Activated CD4-positive, alpha-beta T cell treated with anti-CD3 and anti-CD28 coated beads for 48 hours (primary cell): ENCODE measurements at places on chromosomes 5 and 9.

DNA sequence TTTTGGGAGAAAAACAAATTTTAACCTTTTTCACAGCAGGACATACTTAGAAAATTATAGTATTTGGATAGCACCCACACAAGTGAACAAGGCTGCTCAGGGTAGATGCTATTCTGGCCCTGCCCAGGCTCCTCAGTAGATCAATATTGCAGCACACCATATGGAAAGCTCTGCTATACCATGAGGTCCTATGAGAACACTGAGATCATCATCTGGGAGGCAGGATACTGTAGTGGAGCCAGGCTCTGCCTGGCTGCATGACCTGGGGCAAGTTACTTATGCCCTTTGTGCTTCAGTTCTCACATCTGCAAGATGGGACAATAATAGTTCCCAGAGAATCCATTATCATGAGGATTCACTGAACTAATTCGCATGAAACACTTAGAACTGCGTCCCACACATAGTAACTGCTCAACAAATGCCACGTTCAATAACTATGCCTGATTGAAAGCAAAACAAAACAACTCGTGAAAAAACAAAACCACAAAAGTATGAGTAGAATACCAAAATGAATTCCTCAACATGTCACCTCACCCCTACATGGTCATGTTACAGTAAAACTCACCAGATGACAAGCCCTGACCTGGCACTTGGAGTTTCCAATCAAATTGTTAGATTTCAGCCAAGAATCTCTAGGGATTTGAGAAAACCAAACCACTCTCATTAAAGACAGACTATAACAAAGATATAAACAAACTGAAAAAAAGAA lies 31.9 kb downstream of the ARSB start:
- no peak for DNase-seq

DNA sequence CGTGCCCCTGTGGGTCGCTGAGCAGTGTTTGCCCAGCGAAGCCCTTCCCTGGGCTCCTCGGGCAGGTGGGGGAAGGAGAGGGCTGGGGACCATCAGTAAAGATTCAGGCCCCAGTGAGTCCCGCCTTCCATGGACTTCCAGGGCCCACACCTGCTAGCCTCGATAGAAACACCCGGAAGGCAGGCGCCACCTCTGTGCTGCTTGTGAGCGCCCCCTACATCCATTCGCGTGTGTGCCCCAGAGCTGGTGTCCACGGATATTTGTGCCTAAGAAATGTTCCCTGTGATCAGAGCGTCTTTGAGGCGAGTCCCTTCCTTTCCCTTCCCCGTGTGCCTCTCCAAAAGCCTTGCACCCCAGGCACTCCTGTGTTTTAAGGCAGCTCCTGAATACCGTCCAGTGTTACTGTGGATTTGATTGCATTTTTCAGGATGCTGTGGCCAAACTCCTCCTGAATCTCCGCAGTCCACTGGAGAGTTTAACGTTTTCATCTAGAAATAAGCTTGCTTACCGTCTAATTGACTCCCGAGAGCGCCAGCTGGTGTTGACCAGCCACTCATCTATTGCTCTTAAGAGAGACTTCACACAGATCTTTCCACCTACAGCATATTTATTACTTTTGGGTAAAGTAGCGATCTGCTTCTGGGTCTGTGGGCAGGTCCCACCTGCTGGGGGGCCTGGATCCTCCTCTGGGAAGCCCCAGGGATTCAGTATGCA lies 101.4 kb downstream of the COL5A1 start:
- no peak for DNase-seq

GRCh38 chr9:93664549-93665120 lies 88.3 kb downstream of the PHF2 start:
- no peak for DNase-seq

DNA sequence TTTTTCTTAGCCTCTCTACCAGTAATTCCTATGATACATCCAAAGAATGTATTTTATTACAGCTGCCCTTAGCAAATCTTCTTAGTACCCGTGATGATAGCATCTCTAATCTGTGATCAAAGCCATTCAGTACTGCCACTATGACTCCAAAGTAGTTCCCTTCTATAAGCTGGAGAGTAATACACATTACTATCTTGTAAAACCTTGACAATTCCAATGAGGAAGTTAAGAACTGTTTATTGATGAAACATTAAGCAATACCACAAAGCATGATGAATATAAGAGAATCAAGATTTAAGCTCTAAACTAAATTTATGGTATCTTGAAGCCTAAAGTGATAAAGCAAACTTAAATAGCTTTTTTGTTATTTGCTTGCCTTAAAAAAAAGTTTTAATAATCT lies 86.1 kb downstream of the SMIM23 start:
- no peak for DNase-seq

GRCh38 chr9:35108946-35109575 lies 6.1 kb upstream of the STOML2 start:
- no peak for DNase-seq

DNA sequence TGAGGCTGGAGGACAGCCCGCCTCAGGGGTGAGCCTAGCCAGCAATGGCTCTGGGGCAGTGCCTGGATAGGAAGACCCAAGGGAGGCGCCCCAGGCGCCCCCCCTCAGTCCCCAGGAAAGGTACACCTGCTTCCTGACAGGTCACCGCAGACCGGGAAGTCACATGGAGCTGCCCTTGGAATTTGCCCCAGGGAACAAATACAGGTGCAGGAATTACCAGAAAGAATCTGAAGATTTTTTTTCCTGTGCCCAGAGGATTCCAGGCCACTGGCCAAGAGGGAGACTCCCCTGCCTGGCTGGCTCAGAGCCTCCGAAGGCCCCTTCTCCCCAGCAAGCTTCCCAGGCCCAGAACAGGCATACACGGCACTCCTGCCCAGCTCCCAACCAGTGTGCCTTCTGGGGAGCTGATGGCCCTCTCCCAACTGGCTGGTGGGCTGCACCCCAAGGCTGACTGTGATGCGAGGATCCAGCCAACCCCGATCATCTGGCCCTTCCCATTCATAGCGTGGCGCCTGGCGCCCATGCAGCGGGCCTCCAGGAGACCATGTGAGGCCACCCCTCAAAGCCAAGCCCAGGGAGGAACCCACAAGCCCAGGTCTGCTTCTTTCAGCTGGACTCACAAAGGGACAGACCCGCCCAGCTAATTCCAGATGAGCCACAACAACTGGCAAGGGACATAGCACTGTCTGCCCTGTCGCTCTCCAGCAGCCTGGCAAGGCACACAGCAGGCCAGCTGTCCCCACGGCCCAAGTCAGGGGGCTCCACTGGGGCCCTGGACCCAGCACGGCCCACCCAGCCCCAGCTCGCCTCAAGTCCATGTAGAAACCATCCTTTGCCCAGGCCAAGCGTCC lies 2.3 kb downstream of the TPRN start:
- DNase-seq = no peak

- no peak for DNase-seq
Measured at GRCh38 chr5:40988746-40989510, 79.6 kb downstream of the C7 start.

GRCh38 chr9:83142389-83142788 lies 79.4 kb upstream of the RASEF start:
- no peak for DNase-seq

DNA sequence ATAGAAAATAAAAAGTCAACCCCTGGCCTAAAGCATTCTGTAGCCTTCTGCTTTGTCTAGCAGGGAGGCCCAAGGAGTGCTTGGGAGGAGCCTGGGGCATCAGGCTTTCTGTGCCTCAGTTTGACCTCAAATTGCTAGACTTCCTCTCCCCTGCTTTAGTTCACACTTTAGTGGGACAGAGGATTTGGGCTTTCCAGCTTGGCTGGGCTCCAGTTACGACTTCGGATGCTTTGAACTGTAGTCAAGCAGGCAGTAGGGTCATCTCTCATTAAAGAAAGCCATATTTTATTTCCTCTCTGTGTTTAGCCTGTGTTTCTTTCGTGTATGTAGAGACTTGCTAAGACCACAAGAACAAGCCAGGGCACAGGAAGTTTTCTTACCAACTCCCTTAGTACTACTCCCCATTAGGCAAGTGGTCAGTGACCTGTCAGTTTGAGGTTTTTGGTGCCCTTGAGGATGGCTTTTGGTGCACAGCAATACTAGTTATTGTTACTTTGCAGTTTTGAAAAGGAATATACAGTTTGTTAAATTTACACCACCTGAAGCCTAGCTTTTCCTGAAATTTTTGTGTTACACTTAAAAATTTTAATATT lies 334.7 kb downstream of the NDUFS4 start:
- no peak for DNase-seq

- DNase-seq = no peak
Measured at GRCh38 chr9:102499468-102499867, 495.7 kb upstream of the CYLC2 start.

- DNase-seq = no peak
Measured at GRCh38 chr5:145903113-145903512, 30.3 kb upstream of the GRXCR2 start.

DNA sequence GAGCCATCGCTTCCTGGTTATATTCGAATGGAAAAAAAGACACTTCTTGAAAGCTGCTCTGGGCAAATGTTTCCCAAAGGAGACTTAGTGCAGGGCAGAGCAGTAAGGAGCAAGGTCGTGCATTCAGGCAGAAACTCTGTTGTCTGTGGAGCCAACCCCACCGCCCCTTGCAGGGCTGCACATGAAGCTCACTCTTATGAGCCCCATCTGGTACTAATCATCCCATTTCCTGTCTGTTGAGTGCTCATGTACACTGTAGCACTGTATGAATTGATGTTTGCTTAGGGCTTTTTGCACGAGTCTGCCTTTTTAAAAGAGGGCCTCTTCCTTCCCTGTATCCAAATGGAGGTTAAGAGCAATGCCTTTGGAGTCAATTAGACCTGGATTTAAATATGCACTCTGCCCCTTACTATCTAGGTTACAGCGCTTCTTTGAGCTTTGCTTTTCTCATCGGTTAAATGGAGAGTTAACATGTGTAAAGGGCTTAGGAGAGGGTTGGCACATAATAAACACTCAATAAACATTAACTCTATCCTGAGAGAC lies 25.4 kb downstream of the HMHB1 start:
- no peak for DNase-seq

- no peak for DNase-seq
Measured at GRCh38 chr5:143585970-143586369, 182.5 kb upstream of the NR3C1 start.

DNA sequence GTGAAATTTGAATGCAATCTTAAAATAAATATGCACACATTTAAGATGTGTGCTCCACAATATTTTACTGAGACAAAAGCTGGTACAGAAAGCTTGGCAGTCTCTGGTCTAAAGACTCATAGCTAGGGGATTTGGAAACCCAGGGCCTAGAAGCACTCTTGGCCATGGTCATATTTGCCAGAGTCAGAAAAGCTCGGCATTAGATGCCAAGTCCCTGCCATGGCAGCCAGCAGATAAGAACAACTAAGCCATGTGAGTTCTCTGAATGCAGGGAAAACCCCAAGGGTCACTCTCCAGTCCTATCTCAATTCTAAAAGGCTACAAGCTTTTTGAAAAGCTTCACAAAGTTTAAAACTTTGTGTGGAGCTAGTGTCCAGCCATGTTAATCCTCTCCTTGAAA lies 119.5 kb downstream of the FAM114A2 start:
- DNase-seq = no peak

DNA sequence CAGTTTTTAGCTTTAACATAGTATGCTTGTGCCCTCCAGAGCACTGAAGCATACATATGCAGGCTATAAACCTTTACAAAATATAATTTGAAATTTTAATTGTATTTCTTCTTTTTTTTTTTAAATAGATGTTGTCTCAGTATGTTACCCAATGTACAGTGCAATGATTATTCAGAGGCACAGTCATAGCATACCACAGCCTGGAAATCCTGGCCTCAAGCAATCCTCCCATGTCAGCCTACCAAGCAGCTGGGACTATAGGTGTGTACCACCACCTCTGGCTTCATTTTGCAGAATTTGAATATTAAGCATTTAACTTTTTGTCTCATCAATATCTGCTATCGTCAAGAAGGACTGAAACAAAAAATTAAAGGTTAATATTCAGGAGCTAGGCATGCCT lies 16.9 kb upstream of the ZNF782 start:
- DNase-seq = no peak

- DNase-seq = no peak
Measured at GRCh38 chr5:131812371-131813160, 15.7 kb upstream of the FNIP1 start.

DNA sequence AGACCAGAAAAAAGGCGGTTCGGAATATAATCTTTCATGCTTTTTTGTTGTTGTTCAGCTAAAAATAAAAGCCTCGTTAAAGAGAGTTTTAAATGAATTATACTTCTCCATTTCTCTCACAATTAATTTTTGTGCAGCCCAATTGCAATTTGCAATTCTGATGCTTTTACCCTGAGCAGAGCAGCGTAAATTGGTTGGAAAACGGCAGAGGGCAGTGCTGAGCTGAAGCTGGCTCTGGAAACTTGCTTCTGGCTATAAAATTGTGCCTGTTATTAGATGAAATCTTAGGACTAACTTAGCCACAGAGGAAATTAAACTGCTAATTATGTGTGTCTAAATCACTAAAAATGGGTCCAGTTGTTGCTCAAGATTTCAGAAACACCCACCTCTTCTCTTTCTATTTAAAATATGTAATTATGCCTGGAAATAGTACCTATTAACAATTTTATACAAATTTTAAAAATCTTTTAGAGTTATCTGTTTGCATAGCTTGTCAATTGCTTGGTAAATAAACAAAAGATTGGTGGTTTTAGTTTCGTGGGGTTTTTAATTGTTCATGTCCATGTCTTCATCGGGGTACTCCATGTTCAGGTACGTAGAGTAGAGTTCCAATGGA lies 441.8 kb upstream of the TLE4 start:
- DNase-seq = peak; percentile 40

- no peak for DNase-seq
Measured at GRCh38 chr9:17699615-17700330, 120.9 kb downstream of the SH3GL2 start.

DNA sequence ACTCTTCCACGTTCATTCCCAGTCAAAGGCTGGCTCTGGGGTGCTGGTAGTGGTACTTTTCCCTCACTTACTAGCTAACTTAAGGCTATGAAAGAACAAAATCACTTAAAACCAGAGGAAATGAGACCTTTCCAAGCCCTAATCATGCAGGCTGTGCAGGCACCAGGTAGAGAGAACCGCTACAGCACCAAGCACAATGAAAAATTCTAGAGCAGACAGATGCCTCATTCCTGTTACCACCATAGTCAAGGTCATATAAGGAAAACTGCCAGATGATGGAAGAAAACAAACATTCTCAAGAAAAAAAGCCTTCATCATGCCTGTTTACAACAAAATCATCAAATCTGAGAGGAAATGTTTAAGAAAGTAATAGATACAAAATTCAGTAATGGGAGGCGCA lies 374.4 kb upstream of the PDE4D start:
- no peak for DNase-seq

- peak; percentile 77 for DNase-seq
Measured at GRCh38 chr9:96241391-96241809, 60.6 kb downstream of the HSD17B3 start.

- no peak for DNase-seq
Measured at GRCh38 chr5:171666815-171667214, 118.8 kb upstream of the SMIM23 start.
